ENCODE measurements at places on chromosomes 4 and X.

GRCh38 chr4:44446191-44446590 lies 2.4 kb downstream of the KCTD8 start:
- no peak for DNase-seq

GRCh38 chr4:99414401-99414800 lies 20.7 kb downstream of the ADH7 start:
- DNase-seq: no peak

GRCh38 chr4:130675266-130675665 lies 1579.3 kb downstream of the C4orf33 start:
- no peak for DNase-seq

DNA sequence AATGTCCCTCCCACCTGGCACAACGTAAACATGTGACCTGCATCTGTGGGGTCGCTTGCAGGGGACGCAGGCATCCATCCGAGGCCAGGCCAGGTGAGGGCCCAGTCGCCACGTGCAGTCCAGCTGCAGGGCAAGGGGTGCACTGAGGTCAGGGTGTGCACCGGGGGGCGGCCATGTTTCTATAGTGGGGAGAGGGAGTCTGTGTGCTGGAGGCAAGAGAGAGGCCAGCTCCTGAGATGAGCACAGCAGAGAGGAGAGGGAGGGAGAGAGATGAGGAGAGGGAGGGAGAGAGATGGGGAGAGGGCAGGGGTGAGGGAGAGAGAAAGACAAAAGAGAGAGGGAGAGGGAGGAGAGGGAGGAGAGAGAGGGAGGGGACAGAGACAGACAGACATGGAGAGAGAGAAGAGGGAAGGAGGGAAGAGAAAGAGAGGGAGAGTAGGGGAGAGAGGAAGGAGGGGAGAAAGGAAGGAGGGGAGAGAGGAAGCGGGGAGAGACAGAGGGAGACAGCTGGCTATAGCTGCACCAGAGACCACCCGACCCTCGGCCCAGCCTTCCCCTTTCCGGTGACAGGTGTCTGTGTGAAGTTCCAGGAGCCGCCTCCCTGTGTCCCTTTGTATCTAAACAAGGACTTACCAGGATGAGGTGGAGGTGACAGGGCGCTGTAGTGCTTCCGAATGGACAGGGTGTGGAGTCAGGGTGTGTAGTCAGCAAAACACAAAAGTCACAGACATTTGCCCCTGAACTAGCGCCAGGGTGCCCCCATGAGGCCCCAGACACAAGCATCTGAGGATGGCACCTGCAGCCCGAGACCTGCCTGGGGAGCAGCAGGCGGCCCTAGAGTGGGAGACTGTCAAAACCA lies 68.7 kb downstream of the ADRA2C start:
- no peak for DNase-seq

- no peak for DNase-seq
These were observed 385.7 kb downstream of the FBXW7 start for GRCh38 chr4:152150214-152150613.

GRCh38 chrX:93585661-93586060 lies 87.7 kb downstream of the NAP1L3 start:
- DNase-seq: no peak

- DNase-seq: no peak
These were observed 1574.7 kb downstream of the STIM2 start for GRCh38 chr4:28435314-28435713.

GRCh38 chr4:113677325-113677724 lies 84.2 kb downstream of the CAMK2D start:
- no peak for DNase-seq

DNA sequence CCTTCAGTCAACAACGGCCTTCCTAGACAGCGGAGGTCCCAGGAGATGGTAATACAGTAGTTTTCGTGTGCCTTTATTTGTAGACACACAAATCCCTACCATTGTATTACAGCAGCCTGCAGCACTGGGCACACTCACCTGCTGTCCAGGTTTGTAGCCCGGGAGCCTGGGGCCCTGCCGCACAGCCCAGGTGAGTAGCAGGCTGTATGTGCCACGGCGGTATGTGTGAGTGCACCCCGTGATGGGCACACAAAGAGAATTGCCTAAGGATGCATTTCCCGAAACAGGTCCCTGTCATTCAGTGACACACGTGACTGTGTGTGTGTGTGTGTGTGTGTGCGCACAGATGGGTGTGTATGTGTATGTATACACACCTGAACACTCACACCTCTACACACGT lies 8.1 kb upstream of the SLC25A6 start:
- DNase-seq: no peak

DNA sequence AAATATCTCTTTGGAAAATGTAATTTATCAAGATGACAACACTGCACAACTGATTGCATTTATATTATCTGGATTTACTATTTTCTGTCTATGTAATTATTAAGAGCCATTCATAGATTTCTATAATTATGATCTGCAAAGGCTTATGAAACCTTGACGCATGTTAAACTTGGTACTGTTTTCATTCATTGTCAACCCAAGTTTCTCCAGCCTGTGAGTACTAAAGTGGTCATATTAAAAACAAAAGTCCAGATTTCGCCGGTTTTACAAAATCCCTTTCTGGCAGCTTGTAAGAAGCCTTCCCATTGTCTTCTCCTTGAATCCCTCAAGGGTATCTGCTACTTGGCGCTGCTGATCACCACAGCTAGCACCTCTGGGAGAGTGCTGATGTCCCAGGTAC lies 19.7 kb upstream of the GRPR start:
- DNase-seq: no peak

DNA sequence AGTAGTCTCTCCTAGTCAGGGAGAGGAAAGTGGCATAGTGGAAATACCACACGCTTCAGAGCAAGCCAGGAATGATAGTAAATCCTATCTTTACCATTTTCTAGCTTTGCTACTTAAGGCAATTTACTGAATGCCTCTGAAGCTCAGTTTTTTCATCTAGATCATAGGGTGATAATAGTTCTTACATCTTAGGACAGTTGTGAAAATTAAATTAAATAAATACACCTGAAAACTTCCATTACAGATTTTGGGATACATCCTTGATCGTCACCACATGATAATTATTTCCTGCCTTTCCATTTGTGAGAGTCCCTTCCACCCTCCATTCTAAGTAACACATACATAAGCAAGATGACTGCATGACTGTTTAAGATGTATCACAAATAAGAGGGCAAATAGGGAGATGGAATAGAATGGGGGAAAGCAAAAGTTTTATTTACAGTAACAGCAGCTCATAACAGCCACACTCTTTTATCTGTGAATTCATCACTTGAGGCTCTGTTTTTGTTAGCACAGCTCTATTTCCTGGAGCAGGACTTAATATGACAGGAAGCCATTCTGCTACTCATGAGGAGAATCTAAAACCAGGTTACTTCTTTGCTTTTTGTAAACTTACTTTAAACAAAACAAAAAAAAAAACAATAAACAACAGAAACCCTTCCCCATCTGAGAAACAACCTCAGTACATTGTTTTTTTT lies 13.4 kb downstream of the P2RY10 start:
- DNase-seq: no peak

DNA sequence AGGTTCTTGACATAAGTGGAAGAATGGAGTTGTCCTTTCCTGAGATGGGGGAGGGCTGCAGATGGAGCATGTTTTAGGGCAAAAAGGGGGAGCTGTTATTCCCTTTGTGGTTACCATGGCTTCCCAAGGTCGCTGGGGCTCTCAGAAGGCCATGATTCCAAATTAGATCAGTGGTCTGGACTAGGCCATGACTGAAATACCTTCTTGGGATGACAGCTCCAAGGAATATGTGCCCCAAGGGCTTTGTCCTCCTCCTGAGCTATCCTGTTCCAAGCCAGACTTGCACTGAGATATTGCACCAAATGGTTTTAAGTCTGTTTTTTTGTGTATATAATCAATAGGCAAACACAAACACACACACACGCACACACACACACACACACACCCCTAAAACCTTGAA lies 3.0 kb upstream of the RBPJ start:
- no peak for DNase-seq

DNA sequence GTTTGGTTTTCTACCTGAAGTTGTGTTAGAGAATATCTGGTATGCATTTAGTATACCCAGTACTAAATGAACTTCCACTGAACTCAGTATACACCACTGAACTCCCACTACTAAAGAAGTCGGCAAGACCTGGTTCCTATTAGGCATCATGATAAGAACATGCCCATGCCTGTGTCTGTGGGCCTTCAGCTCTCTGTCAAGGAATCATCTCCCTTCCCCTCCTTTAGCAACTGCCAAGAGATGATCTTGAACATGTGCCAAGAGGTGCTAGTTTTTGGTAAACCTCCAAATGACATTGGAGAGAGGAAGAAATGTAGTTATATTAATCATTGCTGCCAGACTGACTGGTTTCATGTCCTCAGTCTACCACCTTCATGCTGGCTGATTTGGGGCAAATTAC lies 113.2 kb downstream of the ATP10D start:
- DNase-seq: no peak

DNA sequence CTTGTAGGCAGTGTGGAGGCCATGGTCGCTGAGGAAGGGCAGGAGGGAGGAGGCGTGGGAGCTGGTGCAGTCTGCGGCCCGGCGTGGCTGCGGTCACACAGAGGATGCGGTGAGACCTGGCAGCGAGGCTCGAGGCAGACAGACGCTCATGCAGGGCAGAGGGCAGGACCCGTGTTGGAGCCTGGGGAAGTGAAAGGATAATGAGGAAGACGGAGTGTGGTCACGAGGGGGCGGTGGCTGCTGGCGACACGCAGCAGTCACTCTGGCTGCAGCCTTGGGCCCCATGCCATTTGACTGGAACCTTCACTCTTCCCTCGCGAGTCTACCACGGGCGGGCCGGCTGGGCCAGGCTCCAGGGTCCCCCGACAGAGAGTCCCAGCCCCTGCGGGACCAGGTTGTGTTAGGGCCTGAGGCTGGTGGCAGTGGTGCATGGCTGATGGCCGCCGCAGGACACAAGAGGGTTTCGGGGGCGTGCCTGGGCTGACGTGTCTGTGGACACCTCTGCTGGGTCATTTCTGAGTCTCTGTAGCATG lies 68.8 kb upstream of the HGFAC start:
- DNase-seq: no peak

DNA sequence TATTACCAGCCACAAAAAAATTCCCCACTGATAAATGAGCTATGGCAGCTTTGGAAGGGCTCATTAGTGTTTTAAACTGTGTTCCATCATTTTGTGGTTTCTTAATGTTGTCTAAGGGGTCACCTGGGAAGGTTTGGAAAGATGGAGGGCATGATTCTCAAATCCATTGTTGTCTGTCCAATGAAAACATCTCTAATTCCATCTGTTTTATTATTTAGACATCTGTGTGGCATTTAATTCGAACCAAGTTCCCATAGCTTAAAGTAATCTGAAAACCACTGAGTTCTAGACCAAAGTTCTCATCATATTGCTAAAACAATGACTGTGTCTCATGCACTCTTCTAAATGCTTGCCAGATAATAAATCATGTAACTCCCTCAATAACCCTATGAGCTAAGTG lies 103.8 kb upstream of the PPP3CA start:
- DNase-seq: no peak

- no peak for DNase-seq
These were observed 578 bp upstream of the DKK2 start for GRCh38 chr4:107036584-107037198.

- DNase-seq: no peak
These were observed 50.0 kb upstream of the BRS3 start for GRCh38 chrX:136437774-136438173.

DNA sequence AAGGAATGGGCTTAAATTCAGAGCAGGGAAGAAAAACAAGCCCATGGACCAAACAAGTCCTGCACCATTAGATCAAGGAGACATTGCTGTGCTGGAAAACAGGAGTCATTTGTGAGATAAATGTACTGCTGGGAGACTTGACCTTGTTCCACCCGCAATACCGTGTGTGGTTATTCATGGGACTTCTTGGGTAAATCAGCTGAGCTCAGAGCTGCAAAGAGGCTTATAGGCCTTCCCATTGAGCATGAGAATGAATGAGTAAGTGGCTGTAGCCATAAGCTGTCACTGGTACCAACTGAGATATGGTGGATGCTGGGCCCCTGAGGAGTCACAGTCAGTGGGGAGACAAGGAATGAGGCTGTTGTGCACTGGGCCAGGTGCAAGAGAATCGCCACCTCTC lies 2.3 kb upstream of the CYTL1 start:
- no peak for DNase-seq

DNA sequence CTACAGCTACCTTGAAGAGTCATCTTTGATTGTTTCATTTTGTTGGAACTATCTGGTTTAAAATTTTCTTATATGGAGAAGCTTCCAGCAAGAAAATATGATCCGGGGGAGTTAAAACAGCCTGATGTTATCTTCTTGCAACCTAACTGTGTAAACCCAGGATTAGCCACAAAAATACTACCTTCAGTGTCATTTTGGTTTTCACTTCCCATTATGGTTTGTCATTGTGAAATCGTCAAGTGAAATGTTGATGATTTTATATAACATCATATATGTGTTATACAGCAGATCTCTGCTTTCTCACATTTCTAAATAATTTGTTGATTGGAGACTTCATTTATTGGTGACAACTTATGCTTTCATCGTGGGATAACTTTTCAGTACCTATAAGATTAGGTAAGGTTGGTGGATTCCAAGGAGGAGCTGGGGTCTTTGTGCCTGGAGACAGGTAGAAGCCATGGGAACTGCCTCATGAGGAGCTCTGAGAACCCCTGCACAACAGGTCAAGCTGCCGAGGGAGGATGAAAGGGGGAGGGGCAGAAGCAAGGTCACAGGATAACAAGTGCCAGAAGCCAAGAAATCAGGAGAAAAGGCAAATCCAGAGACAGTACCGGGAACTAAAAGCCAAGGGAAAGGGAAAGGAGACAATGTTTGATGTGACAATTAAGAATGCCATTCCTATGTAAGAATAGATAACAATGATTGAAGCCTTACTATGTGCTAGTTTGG lies 7.2 kb downstream of the ARHGAP24 start:
- DNase-seq: no peak

All from HCEC 1CT (cell line).